Stimulated activated CD8-positive, alpha-beta memory T cell treated with anti-CD3 and anti-CD28 coated beads, Interleukin-4, amount 100 ng/mL, for 4 hours (primary cell): ENCODE measurements at places on chromosomes 16 and 17.

- DNase-seq: no peak
Measured at GRCh38 chr17:58401287-58401686, 16.0 kb downstream of the RNF43 start.

DNA sequence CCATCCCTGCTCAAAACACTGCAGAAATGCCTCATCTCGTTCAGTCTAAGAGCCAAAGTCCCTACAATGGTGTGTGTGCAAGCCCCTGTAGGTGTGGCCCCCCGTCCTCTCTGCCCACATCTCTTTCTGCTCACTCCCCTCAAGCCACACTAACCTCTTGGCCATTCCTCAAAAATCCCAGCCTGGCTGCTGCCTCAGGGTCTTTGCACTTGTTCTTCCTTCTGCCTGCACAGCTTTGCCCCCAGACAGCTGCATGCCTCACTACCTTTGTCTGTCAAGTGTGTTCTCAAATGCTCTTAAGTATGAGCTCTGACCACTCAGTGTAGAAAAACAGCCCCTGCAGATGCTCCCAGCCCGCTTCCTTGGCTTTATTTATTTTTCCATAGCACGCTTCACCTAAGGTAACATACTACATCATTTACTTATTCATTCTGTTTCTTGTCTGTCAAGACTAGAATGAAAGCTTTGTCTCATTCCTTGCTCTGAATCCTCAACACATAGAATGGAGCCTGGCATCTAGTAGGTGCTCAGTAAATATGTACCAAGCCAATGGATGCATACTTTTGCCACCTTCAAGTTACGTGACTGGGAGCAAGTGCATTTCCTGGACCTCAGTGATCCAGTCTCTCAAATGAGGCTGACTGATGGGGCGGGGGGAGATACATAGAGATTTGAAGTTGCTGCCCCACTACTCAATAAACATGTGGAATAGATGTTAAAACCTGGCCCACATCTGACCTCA lies 38.1 kb downstream of the RAI1 start:
- DNase-seq: no peak

- DNase-seq: no peak
Measured at GRCh38 chr16:19883966-19884485, 622 bp downstream of the GPRC5B start.

- DNase-seq: no peak
Measured at GRCh38 chr16:9821331-9821730, 360.9 kb downstream of the GRIN2A start.

DNA sequence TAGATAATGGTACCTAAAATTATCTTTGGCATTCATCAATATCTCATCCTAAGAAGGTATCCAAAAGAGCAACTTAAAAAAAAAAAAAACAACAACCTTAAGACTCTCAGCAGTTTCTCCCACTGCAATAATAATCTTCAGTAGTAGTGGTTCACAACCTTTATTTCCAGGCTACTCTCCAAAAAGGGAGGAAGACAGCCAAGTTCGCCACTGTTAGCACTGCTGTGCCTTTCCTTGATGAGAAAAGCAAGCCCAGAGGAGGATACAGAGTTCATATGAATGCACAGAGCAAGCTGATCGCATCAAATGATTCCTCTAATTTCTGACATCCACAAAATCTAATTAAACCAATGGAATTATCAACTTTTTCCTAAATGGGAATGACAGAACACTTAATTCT lies 199.4 kb downstream of the AATF start:
- no peak for DNase-seq

- no peak for DNase-seq
Measured at GRCh38 chr17:68512960-68513474, 787 bp downstream of the PRKAR1A start.

GRCh38 chr17:12693640-12694039 lies 27.9 kb downstream of the MYOCD start:
- no peak for DNase-seq

- no peak for DNase-seq
Measured at GRCh38 chr17:58515286-58515685, 848 bp upstream of the MTMR4 start.

- no peak for DNase-seq
Measured at GRCh38 chr17:37714897-37715296, 30.0 kb downstream of the HNF1B start.

DNA sequence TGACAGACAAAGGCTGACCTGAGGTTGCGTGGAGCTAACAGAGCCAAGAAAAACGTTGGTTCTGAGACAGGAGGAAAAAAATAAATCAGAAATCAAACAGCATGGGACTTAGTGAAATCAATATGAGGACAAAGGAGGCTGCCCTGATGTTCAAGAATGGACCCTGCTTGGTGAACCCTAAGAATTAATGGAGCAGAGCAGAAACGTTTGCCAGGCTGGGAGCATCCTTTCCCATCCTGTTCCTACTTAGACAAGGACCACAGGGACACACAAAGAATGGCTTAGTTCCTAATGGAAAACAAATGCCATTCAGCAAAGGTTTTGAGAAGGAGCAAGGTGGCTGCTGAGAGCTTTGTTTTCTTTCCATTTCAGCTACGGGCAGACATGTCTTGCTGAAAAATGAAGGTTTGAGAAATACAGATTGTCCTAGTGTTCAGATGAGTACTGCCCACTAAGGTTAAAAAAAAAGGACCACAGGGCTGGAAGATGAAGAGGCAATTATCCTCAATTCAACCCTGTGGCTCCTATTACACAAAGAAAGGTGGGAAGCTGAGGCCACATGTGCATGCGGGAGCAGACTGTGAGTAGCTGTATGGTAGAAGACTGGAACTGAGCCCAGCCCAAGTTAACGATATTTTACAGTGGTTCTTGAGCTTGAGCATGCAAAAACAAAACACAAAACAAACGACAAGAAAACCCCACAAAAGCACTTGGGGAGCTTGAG lies 230.1 kb downstream of the SLC39A11 start:
- no peak for DNase-seq

- no peak for DNase-seq
Measured at GRCh38 chr17:12547831-12548230, 117.9 kb upstream of the MYOCD start.

DNA sequence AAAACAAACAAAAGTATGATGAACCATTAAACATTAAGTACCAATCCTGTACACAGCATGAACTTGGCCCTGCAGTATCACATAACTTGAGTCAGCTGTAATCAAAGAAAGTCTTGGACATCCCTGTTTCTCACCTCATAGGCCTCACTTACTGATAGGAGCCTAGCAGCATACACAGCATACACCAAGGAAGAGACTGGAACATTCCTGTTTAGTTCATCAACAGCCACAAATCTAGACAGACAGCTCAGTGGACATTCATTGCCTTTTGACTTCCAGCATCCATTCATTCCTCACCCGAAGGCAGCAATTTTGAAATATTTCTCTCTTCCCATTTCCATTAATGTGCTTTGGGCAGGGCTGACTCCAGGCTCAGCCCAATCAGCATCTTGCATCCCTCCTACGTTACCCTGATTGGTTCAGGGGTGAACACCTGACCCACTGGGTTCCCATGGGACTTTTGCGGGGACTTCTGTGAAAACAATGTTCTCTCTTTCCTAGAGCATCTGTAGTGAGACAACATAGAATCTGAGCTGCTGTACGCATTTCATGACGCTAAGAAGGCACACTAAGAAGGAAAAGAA lies 336.7 kb upstream of the ZFHX3 start:
- DNase-seq: no peak

DNA sequence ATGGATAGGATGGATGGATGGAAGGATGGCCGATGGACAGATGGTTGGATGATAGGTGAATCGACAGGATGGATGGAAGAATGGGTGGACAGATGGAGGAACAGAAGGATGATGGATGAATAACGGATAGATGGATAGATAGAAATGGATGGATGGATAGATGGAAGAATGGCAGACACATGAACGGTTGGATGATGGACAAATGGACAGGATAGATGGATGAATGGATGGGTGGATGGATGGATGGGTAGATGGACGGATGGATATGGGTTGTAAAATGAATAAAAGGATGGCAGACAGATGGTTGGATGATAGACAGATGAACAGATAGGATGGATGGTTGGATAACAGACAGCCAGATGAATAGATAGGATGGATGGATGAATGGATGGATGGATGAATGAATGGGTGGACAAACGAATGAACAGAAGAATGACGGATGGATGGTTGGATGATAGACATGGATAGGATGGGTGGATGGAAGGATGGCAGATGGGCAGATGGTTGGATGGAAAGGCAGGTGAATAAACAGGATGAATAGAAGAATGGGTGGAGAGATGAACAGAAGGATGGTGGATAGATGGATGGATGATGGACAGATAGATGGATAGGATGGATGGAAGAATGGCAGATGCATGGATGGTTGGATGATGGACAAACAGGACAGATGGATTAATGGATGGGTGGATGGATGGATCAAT lies 55.9 kb downstream of the DYNLRB2 start:
- no peak for DNase-seq

- no peak for DNase-seq
Measured at GRCh38 chr16:4075534-4075933, 40.7 kb downstream of the ADCY9 start.

DNA sequence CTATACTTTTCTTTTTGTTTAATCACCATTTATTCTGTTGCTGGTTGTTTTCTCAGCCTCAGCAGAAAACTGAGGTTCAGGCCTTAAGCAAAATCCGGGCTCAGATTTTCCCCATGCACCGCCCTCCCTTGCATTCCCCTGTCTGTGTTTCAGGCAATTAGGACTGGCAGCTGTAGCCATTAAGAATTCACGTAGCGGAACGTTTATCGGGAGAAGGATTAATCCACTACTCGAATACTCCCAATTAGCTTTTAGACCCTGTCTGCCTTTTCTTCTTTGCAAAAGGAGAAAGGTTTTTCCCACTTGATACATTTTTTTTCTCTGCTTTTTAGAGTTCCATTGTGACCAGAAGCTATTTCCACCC lies 173.1 kb downstream of the RPTOR start:
- no peak for DNase-seq

GRCh38 chr16:67923414-67924116 lies 8.1 kb downstream of the CTRL start:
- DNase-seq: no peak

DNA sequence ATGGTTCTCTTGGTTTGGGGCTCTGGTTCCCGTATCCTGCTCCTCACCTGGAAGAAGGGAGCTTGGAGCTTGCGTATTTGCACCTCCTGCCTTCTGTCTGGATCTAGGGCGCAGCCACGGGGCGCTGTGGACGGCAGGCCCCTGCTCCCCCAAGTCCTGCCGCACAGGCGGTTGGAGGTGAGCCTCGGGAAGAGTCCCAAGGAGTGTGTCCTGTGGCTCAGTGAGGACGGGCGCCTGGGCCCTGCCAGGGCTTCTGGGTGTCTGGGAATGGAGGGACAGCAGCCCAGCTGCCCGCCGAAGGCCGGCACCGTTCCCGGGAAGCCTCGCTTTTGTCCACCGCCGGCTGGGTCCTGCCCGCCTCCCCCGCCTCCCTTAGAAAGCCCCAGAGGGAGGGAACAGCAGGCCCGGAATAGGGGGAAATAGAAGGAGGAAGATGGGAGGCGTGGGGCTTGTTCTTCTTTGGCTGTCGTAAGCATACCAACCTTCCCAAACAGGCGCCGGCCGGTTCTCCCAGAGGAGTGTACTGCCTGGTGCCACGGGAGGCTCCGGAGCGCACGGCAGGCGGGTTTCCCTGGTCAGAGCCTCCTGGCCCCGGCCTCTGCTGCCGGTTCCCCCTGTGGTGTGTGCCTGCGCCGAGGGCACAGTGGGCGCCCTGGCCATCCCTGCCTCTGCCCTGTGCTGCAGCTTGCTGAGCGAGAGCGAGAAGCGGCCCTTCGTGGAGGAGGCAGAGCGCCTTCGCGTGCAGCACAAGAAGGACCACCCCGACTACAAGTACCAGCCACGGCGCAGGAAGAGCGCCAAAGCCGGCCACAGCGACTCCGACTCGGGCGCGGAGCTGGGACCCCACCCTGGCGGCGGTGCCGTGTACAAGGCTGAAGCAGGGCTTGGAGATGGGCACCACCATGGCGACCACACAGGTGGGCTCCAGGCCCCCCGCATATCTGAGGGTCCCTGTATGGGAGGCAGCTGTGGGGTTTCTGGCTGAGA lies 1.8 kb downstream of the SOX8 start:
- no peak for DNase-seq

GRCh38 chr17:48553190-48553547 lies 8.3 kb upstream of the HOXB2 start:
- no peak for DNase-seq

DNA sequence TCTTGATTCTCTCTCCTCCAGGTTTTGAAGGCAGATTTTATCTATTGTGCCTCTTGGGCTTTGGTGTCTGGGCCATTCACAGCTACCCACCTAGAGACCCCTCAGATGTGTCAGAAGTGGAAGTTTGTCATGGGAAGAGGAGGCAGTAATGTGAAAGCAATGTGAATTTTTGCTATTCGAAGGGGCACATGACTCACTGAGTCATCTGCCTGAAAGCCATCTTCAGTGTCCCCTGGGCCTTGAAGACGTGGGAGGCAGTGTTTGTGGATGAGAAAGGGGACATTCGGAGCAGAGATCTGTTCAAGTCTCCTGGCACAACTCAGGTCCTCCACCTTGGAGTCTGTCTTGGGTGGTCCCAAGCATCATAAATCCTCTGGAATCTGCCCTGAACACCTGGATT lies 530.2 kb downstream of the NPIPA7 start:
- no peak for DNase-seq

DNA sequence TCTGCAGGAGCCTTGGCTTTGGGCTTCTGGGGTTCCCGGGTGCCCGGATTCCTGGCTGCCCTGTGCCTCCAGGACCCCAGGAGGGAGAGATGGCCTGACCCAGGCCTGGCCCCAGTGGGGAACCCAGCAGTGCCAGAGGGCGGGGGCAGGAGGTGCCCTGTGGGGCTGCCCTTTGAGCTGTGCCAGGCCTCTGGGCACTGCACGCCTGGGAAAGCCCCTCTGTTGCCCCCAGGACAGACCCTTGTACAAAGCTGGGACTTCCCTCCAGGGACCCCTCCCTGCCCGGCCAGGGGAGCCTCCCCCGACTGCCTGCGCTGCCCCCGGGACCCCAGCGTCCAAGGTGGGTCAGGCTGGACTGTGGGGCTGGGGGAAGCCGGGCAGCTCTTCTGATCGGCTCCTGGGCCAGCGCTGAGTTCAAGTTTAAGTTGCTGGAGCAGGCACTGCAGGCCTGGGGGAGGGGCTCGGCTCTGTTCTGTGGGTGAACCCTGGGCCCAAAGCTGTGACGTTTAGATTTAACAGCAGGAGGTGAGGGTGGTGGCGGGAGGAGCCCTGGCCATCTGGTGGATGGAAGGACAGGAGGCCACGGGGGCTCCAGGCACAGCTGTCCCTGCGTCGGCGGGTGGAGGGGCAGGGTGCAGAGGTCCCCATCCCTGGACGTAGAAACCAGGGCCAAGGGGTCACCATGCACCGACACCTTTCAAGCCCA lies 27.6 kb upstream of the C1QTNF8 start:
- no peak for DNase-seq

DNA sequence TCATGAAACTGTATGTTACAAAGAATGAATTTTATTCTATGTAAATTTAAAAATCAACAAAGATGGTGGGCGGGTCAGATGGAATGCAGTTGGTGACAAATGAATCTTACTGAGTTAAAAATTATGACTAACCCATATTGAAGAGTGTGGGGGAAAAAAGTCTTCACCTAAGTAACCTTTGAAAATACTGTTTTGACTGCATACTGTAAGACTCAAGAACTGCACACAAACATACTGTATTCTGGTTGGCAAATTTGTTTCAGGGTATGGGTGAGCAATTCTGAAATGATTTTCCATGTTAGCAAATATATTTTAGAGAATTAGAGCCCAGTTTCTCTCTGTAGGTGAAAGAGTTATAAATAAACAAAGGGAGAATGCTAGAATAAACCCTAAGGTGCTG lies 153.7 kb upstream of the KCNJ18 start:
- no peak for DNase-seq
